ENCODE measurements at places on chromosomes 5 and 9. TPM values are rescaled to one million over a fixed set of nuclear protein-coding genes. Genes with fewer than 3 reads are reported as not detected.
A peak's percentile ranks its signal among the peaks of the same experiment; 100 is the strongest.

The MARVELD2 gene
- 21.8 TPM for total RNA-seq

The C9orf40 gene
- 5.6 TPM for total RNA-seq

DNA sequence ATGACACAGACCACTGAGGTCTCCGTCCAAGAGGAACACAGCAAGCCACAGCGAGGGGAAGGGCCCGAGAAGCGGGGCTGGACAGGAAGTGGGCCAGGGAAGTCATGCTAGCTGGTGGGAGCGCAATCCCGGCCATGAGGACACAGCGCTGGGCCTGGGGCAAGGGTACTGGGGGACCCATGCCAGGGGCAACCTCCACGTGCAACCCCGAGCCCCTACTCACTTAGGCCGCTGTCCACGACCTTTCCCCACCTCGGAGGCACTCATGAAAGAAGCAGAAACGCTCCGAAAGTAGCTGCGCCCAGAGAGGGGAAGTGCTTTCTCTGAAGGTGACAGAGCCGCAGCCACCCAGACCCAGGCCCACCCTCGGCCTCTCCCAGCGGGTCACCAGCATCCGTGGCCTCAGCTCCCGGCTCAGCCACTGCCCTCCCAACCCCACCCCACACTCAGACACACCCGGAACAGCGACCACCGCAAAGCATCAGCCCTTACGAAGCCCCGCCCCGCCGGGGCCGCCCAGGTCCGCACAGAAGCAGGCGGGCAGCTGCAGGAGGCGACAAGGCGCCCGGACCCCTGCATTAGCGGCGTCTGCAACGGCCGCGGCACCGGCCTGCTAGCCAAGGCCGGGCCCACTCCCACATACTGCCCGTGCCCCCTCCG is 782 bp downstream of the BICD2 start:
- peaks cover 49% of the 10 kb centered on the region for H3K4me1 ChIP-seq
- peak overlapping the region; percentile 84 for H3K27ac ChIP-seq
- peak overlapping the region; percentile 85 for H3K4me3 ChIP-seq
- no peaks in the 10 kb centered on the region for H3K36me3 ChIP-seq
- no peaks in the 10 kb centered on the region for H3K27me3 ChIP-seq

- DNase-seq = no peak
- no peak overlapping the region for H3K27ac ChIP-seq
- no peaks in the 10 kb centered on the region for H3K27me3 ChIP-seq
- no peak overlapping the region for H3K4me3 ChIP-seq
- peaks cover 10% of the 10 kb centered on the region for H3K4me1 ChIP-seq
- H3K36me3 ChIP-seq = no peaks in the 10 kb centered on the region
Measured at GRCh38 chr5:45604092-45604491, 92.1 kb downstream of the HCN1 start.

DNA sequence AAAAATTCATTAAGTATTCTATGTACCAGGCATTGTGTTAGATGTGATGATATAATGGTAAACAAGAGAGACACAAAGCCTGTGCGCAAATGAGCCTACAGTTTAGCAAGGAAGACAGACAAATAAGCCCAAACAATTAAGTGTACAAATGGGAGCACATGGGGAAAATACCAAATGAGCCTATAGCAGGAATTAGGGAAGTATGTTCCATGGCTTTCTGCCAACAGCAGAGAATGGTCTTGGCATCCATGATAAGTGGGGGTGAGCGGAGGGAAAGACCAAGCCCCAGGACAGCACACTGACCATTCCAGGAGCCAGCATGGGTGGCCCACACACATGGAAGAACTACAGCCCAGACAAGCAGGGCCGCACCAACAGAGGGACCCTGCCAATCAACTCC is 369.7 kb downstream of the DEPDC1B start:
- H3K4me1 ChIP-seq = peaks cover 19% of the 10 kb centered on the region
- peaks cover 32% of the 10 kb centered on the region for H3K27me3 ChIP-seq
- H3K36me3 ChIP-seq = no peaks in the 10 kb centered on the region
- H3K4me3 ChIP-seq = no peak overlapping the region
- no peak for DNase-seq

- no peak overlapping the region for H3K27ac ChIP-seq
- no peaks in the 10 kb centered on the region for H3K4me1 ChIP-seq
- DNase-seq = no peak
Measured at GRCh38 chr5:169325273-169325672, 24.3 kb upstream of the SLIT3 start.

DNA sequence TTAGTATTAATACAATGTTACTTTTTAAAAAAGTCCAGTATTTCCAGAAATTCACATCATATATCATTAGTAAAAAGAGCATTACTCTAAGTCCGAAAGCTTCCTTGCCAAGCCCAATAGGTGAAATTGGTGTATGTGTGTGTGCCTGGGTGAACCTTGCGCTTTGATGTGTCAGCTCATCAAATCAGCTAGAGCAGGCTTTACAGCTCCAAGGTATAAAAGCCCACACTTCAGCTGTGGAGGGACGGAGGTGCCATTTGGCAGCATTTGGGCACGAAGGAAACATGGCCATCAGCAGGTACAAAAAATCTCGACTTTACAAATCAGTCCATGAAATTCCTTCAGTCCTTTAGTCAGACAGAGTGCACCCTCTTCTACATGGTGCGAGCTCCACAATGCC is 76.5 kb upstream of the IL7R start:
- no peak overlapping the region for H3K4me3 ChIP-seq
- DNase-seq = no peak
- H3K27ac ChIP-seq = no peak overlapping the region
- no peaks in the 10 kb centered on the region for H3K36me3 ChIP-seq
- H3K4me1 ChIP-seq = peaks cover 24% of the 10 kb centered on the region

- no peaks in the 10 kb centered on the region for H3K36me3 ChIP-seq
- H3K4me1 ChIP-seq = peaks cover 12% of the 10 kb centered on the region
- H3K27ac ChIP-seq = peak overlapping the region; percentile 24
Measured at GRCh38 chr9:121261107-121261460, 6.9 kb upstream of the GSN start.

- H3K27ac ChIP-seq = no peak overlapping the region
- no peaks in the 10 kb centered on the region for H3K4me1 ChIP-seq
Measured at GRCh38 chr5:55218967-55219366, 8.1 kb downstream of the MCIDAS start.

- no peaks in the 10 kb centered on the region for H3K36me3 ChIP-seq
- H3K27ac ChIP-seq = no peak overlapping the region
- no peaks in the 10 kb centered on the region for H3K27me3 ChIP-seq
- H3K4me3 ChIP-seq = no peak overlapping the region
Measured at GRCh38 chr9:137493364-137494103, 34.4 kb upstream of the NSMF start.

The CDH12 gene
- not detected for total RNA-seq

The RABEPK gene
- total RNA-seq = 37.2 TPM

- peak overlapping the region; percentile 26 for H3K4me3 ChIP-seq
- no peaks in the 10 kb centered on the region for H3K27me3 ChIP-seq
- peak overlapping the region; percentile 74 for H3K27ac ChIP-seq
- peak; percentile 99 for DNase-seq
- peaks cover 50% of the 10 kb centered on the region for H3K4me1 ChIP-seq
Measured at GRCh38 chr5:159341906-159342310, 11.6 kb upstream of the IL12B start.

DNA sequence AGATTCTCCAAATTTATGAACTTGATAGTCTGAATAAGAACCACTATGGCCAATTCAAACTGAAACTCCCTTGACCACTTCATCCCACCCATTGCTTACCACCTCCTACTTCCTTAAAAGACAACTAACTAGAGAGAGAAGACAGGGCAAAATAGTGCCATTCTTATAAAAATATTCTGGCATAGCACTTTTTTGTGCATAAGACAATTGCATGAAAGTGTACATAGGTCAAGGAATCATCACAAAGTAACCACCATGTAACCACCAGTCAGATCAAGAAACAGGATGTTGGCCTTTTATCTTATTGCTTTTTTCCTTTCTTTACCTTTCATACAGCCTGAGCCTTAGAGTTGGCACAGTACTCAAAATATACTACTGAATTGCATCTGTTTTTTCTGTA is 8.1 kb upstream of the ARSB start:
- H3K27ac ChIP-seq = no peak overlapping the region
- H3K27me3 ChIP-seq = no peaks in the 10 kb centered on the region
- H3K4me1 ChIP-seq = no peaks in the 10 kb centered on the region
- no peaks in the 10 kb centered on the region for H3K36me3 ChIP-seq
- no peak for DNase-seq

- no peaks in the 10 kb centered on the region for H3K27me3 ChIP-seq
- no peak for DNase-seq
- peaks cover 24% of the 10 kb centered on the region for H3K4me1 ChIP-seq
- H3K36me3 ChIP-seq = no peaks in the 10 kb centered on the region
- H3K4me3 ChIP-seq = no peak overlapping the region
Measured at GRCh38 chr5:14930486-14930885, 58.9 kb upstream of the ANKH start.

DNA sequence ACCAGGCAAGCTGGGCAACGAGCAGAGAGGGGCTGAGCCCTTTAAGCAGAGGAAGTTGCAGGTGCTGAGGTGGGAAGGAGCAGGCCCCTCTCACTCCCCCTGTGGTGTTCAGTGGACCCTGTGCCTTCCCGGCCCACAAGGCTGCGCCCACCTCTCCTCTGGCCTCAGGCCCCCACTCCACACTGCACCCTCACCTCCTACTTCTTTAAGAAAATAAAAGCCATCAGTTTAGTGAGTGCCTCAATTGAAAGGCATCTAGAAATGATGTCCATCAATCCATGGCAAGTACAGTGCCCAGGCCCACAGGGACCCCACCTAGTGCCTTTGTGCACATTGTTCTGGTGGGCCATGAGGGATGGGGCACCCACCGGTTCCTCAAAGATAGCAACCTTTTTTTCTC is 158.0 kb downstream of the PAX5 start:
- H3K36me3 ChIP-seq = no peaks in the 10 kb centered on the region
- peaks cover 45% of the 10 kb centered on the region for H3K27me3 ChIP-seq
- no peak overlapping the region for H3K27ac ChIP-seq
- H3K4me3 ChIP-seq = no peak overlapping the region
- no peaks in the 10 kb centered on the region for H3K4me1 ChIP-seq
- no peak for DNase-seq

- no peaks in the 10 kb centered on the region for H3K27me3 ChIP-seq
- H3K4me1 ChIP-seq = peaks cover 13% of the 10 kb centered on the region
- no peaks in the 10 kb centered on the region for H3K36me3 ChIP-seq
- H3K4me3 ChIP-seq = no peak overlapping the region
- no peak overlapping the region for H3K27ac ChIP-seq
Measured at GRCh38 chr9:120893611-120894307, 16.8 kb upstream of the PHF19 start.

DNA sequence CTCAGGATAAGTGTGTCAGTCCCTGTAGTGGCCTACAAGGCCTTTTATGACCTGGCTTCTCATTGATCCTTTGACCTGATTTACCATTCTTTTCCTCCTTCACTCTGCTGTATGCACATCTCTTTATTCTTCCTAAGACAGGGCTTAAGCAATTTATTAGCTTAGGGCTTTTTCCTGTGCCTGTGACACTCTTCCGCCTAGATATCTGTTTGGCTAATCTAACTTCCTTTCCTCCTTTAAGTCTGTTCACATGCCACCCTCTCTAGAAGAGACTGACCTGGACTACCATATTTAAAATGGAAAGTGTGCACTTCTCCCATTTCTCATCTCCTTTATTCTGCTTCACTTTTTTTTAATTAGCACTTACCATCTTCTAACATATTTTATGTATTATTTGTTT is 29.1 kb downstream of the FOCAD start:
- H3K36me3 ChIP-seq = peaks cover 12% of the 10 kb centered on the region
- no peaks in the 10 kb centered on the region for H3K27me3 ChIP-seq
- H3K4me1 ChIP-seq = no peaks in the 10 kb centered on the region
- no peak overlapping the region for H3K4me3 ChIP-seq
- H3K27ac ChIP-seq = no peak overlapping the region
- DNase-seq = no peak

The SPINK7 gene
- not detected for total RNA-seq

DNA sequence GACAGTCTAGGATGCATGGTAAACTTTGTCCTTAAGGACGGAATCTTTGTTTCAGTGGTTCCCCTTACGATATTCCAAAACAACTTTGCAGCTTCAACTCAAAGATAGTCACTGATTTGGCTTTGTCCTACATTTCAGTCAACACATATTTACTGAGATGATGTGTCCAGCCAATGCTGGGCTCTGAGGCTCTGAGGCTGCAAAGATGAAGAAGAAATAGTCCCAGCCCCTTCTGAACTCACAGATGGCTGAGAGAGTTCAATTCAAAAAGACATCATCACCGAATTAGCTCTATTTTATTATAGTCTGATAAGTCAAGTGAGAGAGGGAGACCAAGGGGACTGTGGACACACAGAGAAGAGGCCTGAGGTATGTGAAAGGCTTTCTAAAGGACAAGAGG is 544.0 kb downstream of the ACTL7B start:
- no peaks in the 10 kb centered on the region for H3K36me3 ChIP-seq
- DNase-seq = no peak
- no peaks in the 10 kb centered on the region for H3K27me3 ChIP-seq

The OCLN gene
- total RNA-seq = 9.0 TPM

The GFPT2 gene
- total RNA-seq = 15.7 TPM

- no peaks in the 10 kb centered on the region for H3K36me3 ChIP-seq
- no peak overlapping the region for H3K27ac ChIP-seq
- no peak overlapping the region for H3K4me3 ChIP-seq
- H3K4me1 ChIP-seq = no peaks in the 10 kb centered on the region
Measured at GRCh38 chr5:99169309-99169708, 240.5 kb upstream of the CHD1 start.

Data from MCF 10A (cell line).